ENCODE measurements at places on chromosomes 5 and 9. TPM values are rescaled to one million over a fixed set of nuclear protein-coding genes. Genes with fewer than 3 reads are reported as not detected.
A peak's percentile ranks its signal among the peaks of the same experiment; 100 is the strongest.

DNA sequence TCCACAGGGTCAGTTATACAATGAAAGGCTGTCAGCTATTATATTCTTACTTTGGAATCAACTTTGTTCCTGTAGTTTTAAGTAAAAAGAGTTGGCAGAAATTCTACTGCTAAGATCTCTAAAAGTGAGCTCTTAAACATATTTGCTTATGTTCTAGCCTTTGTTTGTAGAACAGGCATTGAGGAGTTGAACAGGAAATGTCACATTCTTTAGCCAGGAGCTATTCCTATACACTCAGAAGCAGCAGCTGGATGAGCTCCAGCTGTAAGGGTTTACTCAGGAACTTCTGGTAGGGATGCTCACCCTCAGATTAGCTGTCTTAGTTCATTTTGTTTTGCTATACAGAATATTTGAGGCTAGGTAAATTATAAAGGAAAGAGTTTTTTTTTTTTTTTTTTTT is 22.4 kb upstream of the SPINK14 start:
- peaks cover 18% of the 10 kb centered on the region for H3K4me1 ChIP-seq
- peak; percentile 93 for DNase-seq
- H3K27ac ChIP-seq: peak overlapping the region; percentile 6

DNA sequence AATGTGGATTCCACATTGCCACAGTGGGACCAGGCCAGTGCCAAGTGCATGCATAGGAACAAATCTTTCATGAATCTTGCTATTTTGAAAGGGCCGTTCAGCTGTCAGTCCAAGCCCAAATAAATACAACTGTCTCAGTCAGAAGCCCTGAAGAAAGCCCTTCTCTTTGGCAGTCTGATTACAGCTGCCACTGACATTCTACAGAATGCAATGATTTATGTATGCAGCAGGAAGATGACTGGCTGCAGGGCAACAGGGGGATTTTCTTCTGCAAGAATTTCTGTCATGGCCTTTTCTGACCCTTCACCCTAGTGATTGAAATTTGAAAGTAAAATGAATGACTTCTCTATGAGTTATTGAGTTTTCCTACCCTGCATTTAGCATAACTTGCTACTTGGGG is 86.7 kb upstream of the FER start:
- H3K36me3 ChIP-seq: no peaks in the 10 kb centered on the region
- no peak overlapping the region for H3K27ac ChIP-seq
- H3K27me3 ChIP-seq: no peaks in the 10 kb centered on the region
- no peak overlapping the region for H3K4me3 ChIP-seq

GRCh38 chr5:177545487-177546257 is 8.7 kb downstream of the FAM193B start:
- no peaks in the 10 kb centered on the region for H3K36me3 ChIP-seq
- peak overlapping the region; percentile 55 for H3K27ac ChIP-seq
- no peaks in the 10 kb centered on the region for H3K27me3 ChIP-seq
- H3K4me3 ChIP-seq: no peak overlapping the region
- peaks cover 10% of the 10 kb centered on the region for H3K4me1 ChIP-seq
- DNase-seq: no peak

The ZNF366 gene
- total RNA-seq: 3.2 TPM

DNA sequence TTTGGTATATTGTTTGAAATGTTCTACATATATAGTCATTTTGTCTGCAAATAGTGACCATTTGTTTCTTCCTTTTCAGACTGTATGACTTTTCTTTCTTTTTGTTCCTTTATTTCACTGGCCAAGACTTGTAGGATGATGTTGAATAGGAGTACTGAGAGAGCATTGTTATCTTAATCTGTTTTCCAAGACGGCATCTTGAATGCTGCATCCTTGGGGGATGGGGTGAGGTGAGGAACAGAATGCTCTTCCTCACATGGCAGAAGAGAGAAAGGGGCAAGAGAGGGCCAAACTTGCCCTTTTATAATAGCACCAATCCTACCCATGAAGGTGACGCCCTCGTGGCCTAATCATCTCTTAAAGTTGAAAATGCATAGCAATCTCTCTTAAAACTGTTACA is 3.7 kb upstream of the ZNF510 start:
- no peak overlapping the region for H3K4me3 ChIP-seq
- H3K4me1 ChIP-seq: peaks cover 4% of the 10 kb centered on the region
- H3K27me3 ChIP-seq: no peaks in the 10 kb centered on the region
- DNase-seq: no peak
- no peaks in the 10 kb centered on the region for H3K36me3 ChIP-seq

GRCh38 chr9:79221084-79221483 is 350.7 kb upstream of the TLE4 start:
- no peak for DNase-seq
- H3K36me3 ChIP-seq: no peaks in the 10 kb centered on the region
- no peak overlapping the region for H3K4me3 ChIP-seq
- H3K27me3 ChIP-seq: no peaks in the 10 kb centered on the region

DNA sequence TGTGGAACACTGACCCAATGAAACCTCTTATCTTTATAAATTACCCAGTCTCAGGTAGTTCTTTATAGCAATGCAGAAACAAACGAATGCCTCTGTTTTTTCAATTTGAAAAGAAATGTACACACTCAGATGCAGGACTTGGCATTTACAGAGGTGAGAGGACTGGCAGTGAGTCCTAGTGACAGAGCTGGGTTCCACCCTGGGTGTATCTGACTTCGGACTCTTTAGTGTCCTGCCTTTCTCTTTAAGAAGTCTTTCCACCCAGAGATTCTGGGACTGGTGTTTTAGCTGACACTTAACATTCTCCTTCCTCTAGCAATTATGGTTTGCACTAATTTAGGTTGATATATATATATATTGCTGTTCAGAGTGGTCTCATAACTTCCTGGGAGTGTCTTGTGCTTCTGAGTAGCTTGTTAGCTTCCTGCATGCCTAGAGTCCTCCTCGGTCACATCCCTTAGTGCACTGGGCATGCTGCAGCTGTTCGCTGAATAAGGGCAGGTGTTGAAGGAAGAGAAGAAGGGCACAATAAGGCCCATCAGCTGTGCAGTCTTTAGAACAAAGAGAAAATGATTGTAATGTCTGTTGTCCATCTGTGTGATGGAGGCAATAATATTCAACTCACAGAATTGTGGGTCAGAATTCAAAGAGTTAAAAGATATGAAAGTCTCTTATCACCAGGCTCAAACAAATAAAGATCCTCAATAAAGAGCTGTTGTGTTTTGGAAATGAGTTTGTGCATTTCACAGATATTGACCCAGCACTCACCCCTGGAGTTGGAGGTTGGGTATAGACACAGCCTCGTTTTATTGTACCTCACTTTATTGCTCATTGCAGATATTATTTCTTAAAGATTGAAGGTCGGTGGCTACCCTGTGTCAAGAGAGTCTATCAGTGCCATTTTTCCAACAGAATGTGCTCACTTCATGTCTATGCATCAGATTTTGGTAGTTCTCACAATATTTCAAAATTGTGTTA is 187.1 kb downstream of the TRIM32 start:
- no peaks in the 10 kb centered on the region for H3K36me3 ChIP-seq
- no peaks in the 10 kb centered on the region for H3K4me1 ChIP-seq
- no peak overlapping the region for H3K27ac ChIP-seq
- no peaks in the 10 kb centered on the region for H3K27me3 ChIP-seq

DNA sequence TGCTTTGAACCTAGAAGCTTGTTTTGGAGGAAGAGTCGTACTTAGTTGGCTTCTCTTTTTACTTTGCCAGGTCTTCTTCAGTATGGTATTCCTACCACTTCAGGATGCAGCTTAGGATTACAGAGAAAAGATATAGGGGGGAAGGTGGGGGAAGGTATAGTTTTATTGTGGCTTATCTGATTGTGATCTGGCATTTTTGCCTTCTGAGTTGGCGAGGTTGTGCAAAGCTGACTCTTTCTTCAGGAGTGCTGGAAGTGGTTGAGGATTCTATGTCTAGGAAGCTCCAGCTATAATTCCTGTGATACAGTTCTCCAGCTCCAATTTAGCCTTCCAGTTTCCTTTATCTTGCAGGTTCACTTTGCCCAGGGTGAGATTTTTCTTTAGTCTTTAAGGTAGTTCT is 7.0 kb downstream of the CDC42SE2 start:
- H3K4me3 ChIP-seq: no peak overlapping the region

DNA sequence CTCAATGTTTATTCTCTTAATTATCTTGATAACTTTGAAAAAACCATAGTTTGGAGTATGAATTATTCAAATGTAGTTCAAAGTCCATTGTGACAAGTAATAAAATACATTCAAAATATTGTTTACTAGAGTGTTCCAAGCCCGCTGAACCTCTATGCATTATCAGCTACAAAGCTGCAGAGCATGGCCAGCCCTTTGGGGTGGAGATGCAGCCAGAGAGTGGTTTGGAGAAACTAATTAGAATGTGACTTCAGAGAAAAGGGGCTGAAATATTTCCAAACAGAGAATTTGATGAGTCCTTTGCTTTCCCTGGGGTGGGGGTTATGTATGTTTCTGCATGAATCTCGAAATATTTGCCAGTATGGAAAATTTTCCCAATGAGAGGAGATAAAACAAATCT is 211.3 kb downstream of the NTRK2 start:
- H3K36me3 ChIP-seq: no peaks in the 10 kb centered on the region
- H3K4me3 ChIP-seq: no peak overlapping the region
- no peaks in the 10 kb centered on the region for H3K4me1 ChIP-seq
- no peak for DNase-seq

DNA sequence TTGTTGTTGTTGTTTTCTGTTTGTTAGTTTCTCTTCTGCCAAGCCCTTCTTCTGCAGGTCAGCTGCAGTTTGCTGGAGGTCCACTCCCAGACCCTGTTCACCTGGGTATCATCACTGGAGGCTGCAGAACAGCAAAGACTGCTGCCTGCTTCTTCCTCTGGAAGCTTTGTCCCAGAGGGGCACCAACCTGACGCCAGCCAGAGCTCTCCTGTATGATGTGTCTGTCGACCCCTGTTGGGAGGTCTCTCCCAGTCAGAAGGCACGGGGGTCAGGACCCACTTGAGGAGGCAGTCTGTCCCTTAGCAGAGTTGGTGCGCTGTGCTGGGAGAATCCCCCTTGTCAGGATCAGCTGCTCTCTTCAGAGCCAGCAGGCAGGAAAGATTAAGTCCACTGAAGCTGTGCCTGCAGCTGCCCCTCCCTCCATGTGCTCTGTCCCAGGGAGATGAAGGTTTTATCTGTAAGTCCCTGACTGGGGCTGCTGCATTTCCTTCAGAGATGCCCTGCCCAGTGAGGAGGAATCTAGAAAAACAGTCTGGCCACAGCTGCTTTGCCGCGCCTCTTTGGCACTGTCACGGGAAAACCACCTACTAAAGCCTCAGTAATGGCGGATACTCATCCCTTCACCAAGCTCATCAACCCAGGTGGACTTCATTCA is 299.2 kb downstream of the EDIL3 start:
- no peaks in the 10 kb centered on the region for H3K36me3 ChIP-seq
- no peaks in the 10 kb centered on the region for H3K4me1 ChIP-seq
- H3K27ac ChIP-seq: no peak overlapping the region
- no peak for DNase-seq
- H3K27me3 ChIP-seq: no peaks in the 10 kb centered on the region
- no peak overlapping the region for H3K4me3 ChIP-seq

The ZNF346 gene
- total RNA-seq: 34.4 TPM

GRCh38 chr5:179288809-179289185 is 56.5 kb downstream of the ADAMTS2 start:
- no peaks in the 10 kb centered on the region for H3K27me3 ChIP-seq
- no peaks in the 10 kb centered on the region for H3K4me1 ChIP-seq
- H3K27ac ChIP-seq: no peak overlapping the region
- H3K36me3 ChIP-seq: no peaks in the 10 kb centered on the region
- H3K4me3 ChIP-seq: no peak overlapping the region
- DNase-seq: no peak

DNA sequence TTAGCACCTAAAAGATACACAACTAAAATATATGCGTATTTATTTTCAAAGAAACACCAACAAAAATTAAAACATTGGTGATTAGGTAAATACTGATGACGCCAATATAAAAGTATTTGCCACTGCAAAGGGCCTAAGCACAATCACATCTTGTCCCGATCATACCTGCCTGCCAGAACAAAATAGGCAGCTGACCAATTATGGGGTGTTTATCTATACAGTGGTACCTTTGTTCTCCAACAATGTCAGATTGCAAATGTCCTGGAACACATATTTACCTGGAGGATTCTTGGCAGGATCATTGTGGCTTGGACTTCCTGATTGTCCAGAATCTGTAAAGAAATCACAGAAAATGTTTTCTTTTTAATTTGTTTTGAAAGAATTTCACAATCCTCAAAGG is 134.5 kb downstream of the NFIB start:
- H3K27ac ChIP-seq: peak overlapping the region; percentile 75
- peak; percentile 93 for DNase-seq
- H3K27me3 ChIP-seq: no peaks in the 10 kb centered on the region
- no peaks in the 10 kb centered on the region for H3K36me3 ChIP-seq
- H3K4me1 ChIP-seq: peaks cover 5% of the 10 kb centered on the region
- no peak overlapping the region for H3K4me3 ChIP-seq

DNA sequence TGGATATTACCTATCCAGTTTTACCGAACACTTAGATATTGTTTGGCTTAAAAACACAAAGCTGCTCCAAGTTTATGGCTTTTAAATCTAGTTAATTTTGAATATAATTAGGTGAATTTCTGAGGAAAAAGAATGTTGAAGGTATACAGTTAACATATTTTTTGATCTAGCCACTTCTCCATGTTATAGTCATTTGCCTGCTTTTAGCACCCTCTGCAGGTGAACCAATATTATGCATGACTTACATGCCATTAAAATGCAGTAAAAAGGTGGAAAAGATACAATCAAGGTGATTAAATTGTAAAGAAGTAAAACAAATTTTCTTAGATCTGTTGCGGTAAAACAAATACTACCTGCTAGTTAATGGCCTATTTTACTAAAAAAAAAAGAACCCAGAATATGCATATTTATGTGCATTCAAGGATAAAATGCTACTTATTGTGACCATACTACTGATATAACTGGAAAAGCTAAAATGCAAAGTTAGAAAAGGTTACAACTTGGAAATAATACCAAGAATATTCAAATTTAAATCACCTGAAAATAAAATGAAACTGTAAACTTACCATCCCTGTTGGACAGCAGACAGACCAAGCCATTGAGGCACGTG is 132.1 kb downstream of the AP3B1 start:
- no peaks in the 10 kb centered on the region for H3K27me3 ChIP-seq
- no peak for DNase-seq
- H3K4me1 ChIP-seq: no peaks in the 10 kb centered on the region
- H3K36me3 ChIP-seq: no peaks in the 10 kb centered on the region
- H3K27ac ChIP-seq: no peak overlapping the region

- no peaks in the 10 kb centered on the region for H3K4me1 ChIP-seq
- H3K4me3 ChIP-seq: no peak overlapping the region
- no peaks in the 10 kb centered on the region for H3K36me3 ChIP-seq
- DNase-seq: no peak
Observed at GRCh38 chr9:97766610-97767009, 69.5 kb upstream of the XPA start.

The CDKN2B-AS1 gene
- not detected for total RNA-seq

The FAM153A gene
- 7.5 TPM for total RNA-seq

DNA sequence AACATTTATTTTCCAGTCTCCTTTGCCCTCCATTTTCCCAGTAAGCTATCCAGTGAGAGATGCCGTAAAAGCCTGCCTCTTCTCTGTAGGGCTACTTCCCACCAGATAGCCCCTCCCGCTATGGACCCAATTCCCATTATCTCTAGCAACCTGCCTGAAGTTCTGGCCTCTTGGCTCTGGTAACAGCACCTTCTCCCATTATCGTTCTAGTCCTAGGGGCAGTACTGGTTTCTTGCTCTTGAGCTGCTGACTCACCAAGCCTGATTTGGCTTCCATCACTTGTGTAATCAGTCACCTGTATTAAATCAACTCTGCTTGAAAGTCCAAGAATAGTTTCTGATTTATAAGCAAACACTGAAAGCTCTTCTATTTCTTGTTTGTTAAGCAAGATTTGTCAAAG is 42.8 kb upstream of the PARP8 start:
- H3K27me3 ChIP-seq: no peaks in the 10 kb centered on the region
- no peak overlapping the region for H3K4me3 ChIP-seq
- no peak for DNase-seq
- no peak overlapping the region for H3K27ac ChIP-seq
- H3K4me1 ChIP-seq: no peaks in the 10 kb centered on the region
- no peaks in the 10 kb centered on the region for H3K36me3 ChIP-seq

Measured in prostate gland (tissue), 2 donors.